ENCODE measurements at places on chromosomes 1 and 21. TPM values are rescaled to one million over a fixed set of nuclear protein-coding genes. Genes with fewer than 3 reads are reported as not detected.
A peak's percentile ranks its signal among the peaks of the same experiment; 100 is the strongest.

The TMCO1 gene
- 35.7 TPM for total RNA-seq

The TSPEAR gene
- total RNA-seq: under 0.01 TPM

The C1orf159 gene
- total RNA-seq: 5.2 TPM

The IVL gene
- not detected for total RNA-seq

The CDA gene
- total RNA-seq: 1.6 TPM

The SIM2 gene
- total RNA-seq: not detected

The COL9A2 gene
- 0.79 TPM for total RNA-seq

GRCh38 chr1:171247501-171247900, 793 bp upstream of the FMO1 start:
- no peak for DNase-seq

- peak; percentile 51 for DNase-seq
These were observed 3.2 kb downstream of the LRRC42 start for GRCh38 chr1:53949023-53949990.

DNA sequence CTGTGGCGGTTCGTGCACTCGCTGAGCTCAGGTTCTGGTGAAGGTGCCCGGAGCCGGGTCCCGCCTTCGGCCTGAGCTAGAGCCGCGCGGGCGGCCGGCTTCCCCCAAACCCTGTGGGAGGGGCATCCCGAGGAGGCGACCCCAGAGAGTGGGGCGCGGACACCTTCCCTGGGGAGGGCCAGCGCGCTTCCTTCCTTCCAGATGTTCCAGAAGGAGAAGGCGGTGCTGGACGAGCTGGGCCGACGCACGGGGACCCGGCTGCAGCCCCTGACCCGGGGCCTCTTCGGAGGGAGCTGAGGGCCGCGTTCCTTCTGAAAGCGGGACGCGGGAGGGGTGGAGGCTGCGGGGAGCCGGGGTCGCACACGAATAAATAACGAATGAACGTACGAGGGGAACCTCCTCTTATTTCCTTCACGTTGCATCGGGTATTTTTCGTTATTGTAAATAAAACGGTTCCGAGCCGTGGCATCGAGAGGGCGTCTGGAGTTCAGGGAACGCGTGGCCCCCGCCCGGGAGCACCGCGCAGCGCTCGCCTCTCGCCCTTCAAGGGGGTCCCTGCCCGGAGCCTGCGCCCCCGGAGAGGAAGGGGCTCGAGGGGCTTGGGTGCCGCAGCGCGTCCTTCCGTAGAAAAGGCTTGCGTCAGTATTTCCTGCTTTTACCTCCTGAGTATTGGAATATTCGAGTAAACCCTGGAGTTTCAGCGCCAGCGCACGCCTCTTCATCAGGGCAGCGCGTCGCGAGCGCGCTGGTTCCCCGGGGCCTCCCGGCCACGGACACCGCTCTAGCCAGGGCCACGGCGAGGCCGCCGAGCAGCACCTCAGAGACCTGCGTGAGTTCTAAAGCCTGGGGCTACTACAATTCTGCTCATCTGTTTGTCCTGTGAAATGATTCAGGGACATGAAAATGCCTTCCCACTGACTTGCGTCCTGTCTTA, 11.5 kb downstream of the YBEY start:
- peak; percentile 42 for DNase-seq

DNA sequence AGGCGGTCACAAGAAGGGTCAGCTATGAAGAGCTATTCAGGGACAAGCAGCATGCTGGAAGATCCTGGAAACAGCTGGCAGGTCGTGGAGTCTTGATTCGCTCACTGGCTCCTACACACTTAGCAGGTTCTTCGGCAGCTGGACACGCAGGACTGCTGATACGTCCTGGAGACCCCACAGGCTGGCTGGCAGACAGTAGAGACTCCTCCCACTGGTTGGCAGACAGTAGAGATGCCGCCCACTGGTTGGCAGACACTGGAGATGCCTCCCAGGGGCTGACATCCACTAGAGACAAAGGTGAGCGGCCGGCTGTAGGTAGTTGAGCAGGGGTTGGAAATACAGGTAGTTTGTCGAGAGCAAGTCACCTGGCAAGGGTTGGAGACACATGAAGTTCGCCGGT, 466 bp downstream of the KRTAP11-1 start:
- DNase-seq: no peak

DNA sequence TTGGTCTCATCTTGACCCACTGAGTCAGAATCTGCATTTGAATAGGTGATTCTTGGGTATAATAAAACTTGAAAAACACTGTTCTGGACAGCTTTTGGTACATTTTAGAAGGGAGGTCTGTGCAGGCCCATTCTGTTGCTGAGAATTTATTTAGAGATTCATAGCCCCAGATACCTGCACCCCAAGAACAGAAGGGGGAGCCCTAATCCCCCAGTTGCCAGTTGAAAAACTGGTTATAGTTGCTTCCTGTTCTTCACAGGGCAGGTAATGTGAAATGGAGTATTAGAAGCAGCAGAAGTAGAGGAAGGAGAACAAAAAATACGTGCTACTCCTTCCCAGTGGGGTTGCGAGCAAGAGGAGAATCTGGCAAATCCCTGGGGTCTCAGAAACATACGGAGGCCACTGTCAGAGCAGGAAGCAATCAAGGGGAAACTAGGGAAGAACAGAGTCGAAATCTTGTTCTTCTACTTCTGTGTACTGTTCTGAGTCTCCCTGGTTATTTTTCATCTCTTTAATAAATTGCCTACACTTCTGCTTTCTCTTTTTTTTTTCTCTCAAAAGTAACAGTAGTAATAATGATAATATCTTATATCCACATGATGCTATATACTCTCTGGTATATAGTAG, 4.6 kb upstream of the CLCA2 start:
- DNase-seq: peak; percentile 16

GRCh38 chr1:205492201-205492667, 12.2 kb upstream of the CDK18 start:
- DNase-seq: no peak

GRCh38 chr1:226951286-226952117, 11.4 kb downstream of the COQ8A start:
- no peak for DNase-seq

- DNase-seq: no peak
These were observed 20.0 kb downstream of the SERTAD4 start for GRCh38 chr1:210252621-210253051.

GRCh38 chr1:201153474-201154388, 543 bp downstream of the TMEM9 start:
- DNase-seq: no peak

GRCh38 chr21:38228115-38228514, 28.7 kb upstream of the KCNJ15 start:
- no peak for DNase-seq

DNA sequence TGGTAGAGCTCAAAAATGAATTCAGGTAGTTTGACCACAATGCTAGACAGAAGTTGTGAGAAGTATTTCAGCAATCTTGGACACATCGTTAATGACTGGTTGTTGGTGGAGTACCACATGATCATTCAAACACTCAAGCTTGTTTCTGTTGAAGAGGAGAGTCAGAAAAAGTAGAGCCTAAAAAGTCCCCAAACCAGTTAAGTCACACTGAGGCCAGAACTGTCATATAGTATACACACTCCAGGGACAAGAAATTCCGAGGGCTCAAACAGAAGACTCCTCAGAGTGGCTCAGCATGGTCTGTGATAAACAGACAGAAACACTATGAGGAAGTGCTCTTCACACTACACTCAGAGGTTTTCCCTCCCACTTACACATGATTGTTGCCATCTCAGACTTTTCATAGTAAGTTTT, 5.8 kb downstream of the TRIM33 start:
- no peak for DNase-seq

DNA sequence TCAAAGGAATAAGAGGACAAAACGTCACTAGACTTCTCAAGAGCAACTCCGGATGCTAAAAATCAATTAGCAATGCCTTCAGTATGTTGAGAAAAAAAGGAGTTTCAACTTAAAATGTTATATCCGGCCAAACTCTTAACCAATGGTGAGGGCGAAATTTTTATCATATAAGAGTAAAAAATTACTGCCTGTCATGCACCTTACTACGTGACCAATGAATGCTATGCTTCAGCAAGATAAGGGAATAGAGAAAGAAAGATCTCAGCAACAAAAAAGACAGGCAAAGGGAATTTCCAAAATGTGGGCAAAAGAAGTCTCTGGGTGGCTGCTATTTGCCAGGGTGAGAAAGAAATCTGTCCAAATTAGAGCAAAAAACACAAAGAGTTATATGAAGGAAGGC, 47.4 kb upstream of the LRRC7 start:
- DNase-seq: no peak

- peak; percentile 60 for DNase-seq
These were observed 228.6 kb downstream of the PAPPA2 start for GRCh38 chr1:176691251-176692228.

DNA sequence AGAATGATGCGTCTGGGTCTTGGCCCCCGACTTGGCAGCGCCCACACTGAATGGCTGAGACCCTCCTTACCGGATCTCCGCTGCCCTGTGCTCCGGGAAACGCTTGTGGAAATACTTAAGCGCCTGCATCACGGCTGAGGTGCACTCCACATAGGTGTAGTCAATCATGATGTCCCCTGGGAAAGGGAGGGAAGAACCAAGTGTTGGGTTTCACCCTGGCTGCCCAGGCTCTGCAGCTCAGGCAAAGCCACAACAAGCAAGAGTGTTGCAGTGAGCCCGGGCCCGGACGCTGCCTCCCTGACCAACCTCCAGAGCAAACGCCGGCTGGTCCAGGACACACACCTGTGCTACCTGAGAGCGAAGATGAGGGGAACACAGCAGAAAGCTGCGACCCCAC, 21.5 kb upstream of the SPATC1L start:
- no peak for DNase-seq

GRCh38 chr1:160082926-160083325, 1.6 kb downstream of the KCNJ9 start:
- DNase-seq: no peak

Data from lung microvascular endothelial cell (primary cell).